ENCODE measurements at places on chromosomes 1 and 21.

- DNase-seq = peak; percentile 45
Observed at GRCh38 chr1:119286587-119287181, 81.9 kb upstream of the HAO2 start.

DNA sequence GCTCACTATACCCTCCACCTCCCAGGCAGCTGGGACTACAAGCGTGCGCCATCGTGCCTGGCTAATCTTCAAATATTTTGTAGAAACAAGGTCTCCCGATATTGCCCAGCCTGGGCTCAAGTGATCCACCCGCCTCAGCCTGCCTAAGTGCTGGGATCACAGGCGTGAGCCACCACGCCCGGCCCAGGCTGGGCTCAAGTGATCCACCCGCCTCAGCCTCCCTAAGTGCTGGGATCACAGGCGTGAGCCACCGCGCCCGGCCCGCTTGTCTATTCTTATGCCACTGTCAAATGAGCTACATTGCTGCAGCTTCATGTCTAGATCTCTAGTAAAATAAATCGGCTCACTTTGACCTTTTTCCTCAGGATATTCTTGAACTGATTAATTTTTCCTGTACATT lies 107.7 kb upstream of the COL6A1 start:
- no peak for DNase-seq

- DNase-seq = peak; percentile 79
Observed at GRCh38 chr1:156662005-156662799, 15.0 kb downstream of the NES start.

DNA sequence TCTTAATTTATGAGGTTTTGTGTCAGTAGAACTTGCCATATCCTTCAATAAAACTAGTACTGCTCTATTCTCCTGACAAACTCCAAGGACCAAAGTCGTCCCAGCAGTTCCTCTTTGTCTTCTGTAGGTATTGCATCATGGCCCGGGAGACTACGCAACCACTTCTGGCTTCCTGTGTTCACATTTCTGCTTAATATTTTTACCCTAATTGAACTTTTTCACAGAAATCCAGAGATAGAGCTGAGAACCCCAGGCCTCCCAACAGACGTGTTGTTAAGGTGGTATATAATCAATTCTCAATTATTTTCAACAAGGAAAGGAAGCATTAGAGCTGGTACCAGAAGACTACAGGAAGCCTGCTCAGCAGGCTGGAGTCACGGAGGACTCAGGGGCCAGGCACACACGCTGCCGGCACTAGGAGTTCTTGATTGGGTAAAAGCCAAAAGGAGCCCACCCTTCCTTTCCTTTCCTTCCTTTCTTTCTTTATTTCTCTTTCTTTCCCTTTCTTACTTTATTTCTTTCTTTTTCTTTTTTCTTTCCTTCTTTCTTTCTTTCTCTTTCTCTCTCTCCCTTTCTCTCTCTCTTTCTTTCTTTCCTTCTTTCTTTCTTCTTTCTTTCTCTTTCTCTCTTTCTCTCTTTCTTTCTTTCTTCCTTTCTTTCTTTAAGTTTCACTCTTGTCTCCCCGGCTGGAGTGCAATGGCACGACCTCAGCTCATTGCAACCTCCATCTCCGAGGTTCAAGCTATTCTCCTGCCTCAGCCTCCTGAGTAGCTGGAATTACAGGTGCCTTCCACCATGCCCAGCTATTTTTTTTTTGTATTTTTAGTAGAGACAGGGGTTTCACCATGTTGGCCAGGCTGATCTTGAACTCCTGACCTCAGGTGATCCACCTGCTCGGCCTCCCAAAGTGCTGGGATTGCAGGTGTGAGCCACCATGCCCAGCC lies 173.7 kb downstream of the ZBTB18 start:
- DNase-seq = no peak

GRCh38 chr1:98210064-98210463 lies 289.2 kb upstream of the DPYD start:
- no peak for DNase-seq

GRCh38 chr1:172119184-172119583 lies 277.9 kb downstream of the DNM3 start:
- DNase-seq = no peak

GRCh38 chr1:150761801-150762200 lies 3.8 kb downstream of the CTSS start:
- DNase-seq = no peak

DNA sequence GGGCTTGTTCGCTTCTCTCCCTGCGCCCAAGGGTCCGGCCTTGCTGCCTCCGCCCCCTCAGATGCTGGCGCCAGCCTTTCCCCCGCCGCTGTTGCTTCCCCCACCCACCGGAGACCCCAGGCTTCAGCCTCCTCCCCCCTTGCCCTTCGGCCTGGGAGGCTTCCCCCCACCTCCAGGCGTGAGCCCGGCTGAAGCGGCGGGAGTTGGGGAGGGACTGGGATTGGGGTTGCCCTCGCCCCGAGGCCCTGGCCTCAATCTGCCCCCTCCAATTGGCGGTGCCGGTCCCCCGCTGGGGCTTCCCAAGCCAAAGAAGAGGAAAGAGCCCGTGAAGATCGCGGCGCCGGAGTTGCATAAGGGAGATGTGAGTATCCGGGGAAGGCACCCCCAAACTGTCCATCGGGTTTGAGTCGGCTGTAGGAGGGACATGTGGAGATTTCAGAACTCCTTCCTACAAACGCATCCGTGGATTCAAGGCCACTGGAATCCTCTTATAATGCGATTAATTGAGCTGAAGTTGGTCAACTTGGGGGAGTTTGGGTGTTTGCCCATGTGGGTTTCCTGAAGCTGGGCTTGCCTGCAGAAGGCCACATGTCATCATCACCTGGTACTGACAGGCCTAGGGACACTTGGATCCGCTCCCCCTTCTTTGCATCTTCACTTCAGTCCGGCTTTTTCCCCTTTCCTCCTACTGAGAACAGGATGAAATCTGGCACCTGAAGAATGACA lies 707 bp downstream of the PRCC start:
- DNase-seq = no peak

DNA sequence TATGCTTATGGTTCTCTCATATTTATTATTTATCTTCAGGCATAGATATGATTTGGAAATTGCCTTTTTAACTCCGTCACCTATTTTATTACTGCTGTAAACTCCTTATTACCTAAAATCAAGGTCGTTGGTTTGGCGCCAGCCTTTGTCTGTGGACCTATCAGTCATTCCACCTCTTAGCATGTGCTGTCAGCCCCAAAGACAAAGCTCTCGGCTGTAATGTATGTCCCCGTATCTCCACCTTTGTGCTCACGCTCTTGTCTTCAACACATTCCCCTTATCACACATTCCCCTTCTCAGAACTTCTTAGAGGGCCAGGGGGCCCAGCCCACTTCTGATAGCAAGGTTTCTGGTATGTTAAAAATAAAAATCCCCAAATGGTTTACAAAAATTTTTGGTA lies 342.2 kb downstream of the RYR2 start:
- no peak for DNase-seq

DNA sequence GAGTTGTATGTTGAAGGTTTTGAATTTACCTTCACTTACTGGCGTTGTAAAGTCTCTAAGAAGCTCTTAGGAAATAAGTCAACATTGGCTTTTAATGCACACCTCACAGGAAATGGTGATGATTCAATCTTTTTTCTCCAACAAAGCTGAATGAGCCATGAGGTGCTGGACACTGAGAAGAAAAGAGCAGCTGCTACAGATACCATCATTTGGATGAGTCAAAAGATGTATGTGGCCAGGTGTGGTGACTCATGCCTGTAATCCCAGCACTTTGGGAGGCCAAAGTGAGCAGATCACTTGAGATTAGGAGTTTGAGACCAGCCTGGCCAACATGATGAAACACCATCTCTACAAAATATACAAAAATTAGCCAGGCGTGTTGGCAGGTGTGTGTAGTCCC lies 3.3 kb upstream of the IL23R start:
- no peak for DNase-seq

DNA sequence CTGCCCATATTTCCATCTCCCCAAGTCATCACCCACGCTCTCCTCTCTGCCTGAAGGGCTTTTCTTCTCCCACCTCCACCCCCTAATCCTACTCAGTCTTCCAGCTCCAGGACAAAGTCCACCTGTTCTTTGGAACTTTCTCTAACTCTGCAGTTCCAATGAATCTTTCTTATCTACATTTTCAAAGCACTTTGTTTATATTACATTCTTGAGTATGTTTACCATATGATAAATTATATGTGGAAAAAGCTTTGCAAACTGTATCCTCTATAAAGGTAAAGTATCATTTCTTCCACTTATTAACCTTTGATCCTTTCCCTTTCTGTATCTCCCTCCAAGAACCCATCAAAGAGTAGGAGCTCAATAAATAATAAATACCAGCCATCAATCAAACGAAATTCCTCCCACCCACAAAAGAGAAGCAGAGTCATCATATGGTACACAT lies 39.7 kb downstream of the TTC13 start:
- no peak for DNase-seq

DNA sequence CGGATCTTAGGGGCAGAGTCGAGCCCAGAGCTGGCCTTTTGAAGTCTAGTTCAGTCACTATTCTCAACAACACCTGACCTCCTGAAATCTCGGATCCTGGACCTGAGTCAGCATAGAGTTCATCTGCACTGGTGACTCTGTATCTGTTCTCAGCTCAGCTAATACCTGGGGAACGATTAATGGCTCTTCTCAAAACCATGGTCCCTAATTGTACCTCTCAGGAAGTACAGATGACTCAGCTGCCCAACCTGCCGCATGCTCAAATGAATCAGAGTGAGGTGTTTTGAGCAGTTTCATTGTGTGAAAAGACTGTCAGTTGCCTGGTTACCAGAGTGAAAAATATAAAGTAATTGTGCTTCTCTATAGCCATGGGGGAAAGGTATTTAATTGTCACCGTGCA lies 89.2 kb downstream of the SLC35F3 start:
- DNase-seq = no peak
